Fibroblast of pulmonary artery (primary cell): ENCODE measurements at places on chromosomes 13 and 19.
A peak's percentile ranks its signal among the peaks of the same experiment; 100 is the strongest.

DNA sequence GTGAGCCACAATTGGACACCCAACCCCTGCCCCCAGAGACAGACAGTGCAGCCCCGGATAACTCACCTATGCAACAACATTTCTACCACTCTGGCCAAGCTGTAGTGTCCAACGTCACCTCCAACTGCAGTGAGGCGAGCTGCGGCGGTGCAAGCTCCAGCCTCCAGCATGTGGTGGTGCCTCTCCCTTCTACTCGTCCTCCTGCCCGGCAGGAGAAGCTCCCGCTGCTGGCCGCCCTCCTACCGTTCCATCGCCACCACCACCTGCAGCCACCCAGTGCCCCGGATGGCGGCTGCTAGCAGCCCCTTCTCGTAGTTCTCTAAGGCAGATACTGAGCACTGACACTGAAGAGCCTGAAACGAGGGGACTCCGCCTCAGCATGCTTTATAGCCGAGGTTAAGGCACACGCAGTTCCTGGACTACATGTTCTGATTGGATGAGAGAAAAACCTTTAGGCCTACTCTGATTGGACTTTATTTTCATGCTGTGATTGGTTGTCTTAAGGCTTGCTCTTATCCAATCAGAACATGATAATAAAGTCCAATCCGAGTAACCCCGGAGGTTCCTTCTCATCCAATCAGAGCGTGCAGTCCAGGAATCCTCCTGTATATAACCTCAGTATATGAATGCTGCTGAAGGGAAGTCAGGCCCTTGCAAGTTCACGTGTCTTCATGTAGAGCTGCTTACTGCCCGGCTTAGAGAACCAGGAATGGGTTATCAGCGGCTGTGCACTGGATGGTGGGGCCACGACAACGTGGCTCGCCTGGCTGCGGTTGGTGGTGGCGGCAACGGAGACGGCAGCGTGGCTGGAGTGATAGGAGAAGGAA lies 63.5 kb downstream of the TUBA3C start:
- DNase-seq, result no peak

- peak; percentile 82 for DNase-seq
These were observed 205.1 kb upstream of the STARD13 start for GRCh38 chr13:33490461-33491327.

GRCh38 chr19:35044317-35045117 lies 3.0 kb downstream of the HPN start:
- DNase-seq, result peak; percentile 71

DNA sequence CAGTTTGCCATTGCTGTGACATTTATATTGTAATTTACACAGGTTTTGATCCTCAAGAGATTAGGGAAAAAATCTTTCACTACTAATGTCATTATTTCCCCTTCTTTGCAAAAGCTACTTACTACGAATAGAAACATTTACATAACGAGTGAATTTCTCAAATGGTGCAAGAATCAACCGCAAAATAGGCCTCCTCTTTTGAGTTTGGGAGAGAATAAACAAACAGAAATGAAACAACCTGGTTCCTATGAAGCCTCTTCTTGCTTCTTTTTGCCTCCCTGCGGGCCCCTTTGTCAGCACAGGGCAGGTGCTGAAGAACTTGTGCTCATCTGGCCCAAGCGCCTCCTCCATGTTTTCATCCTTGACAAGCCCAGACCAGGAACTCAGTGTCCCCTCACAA lies 10.1 kb upstream of the GJA3 start:
- no peak for DNase-seq

GRCh38 chr13:113855012-113855921 lies 8.6 kb downstream of the GAS6 start:
- DNase-seq, result no peak

- DNase-seq, result no peak
These were observed 349 bp downstream of the BCL2L12 start for GRCh38 chr19:49666120-49666444.

- DNase-seq, result peak; percentile 88
These were observed 23.5 kb downstream of the KCTD15 start for GRCh38 chr19:33819880-33820781.

- no peak for DNase-seq
These were observed 218.8 kb downstream of the NBEA start for GRCh38 chr13:35160896-35161295.

DNA sequence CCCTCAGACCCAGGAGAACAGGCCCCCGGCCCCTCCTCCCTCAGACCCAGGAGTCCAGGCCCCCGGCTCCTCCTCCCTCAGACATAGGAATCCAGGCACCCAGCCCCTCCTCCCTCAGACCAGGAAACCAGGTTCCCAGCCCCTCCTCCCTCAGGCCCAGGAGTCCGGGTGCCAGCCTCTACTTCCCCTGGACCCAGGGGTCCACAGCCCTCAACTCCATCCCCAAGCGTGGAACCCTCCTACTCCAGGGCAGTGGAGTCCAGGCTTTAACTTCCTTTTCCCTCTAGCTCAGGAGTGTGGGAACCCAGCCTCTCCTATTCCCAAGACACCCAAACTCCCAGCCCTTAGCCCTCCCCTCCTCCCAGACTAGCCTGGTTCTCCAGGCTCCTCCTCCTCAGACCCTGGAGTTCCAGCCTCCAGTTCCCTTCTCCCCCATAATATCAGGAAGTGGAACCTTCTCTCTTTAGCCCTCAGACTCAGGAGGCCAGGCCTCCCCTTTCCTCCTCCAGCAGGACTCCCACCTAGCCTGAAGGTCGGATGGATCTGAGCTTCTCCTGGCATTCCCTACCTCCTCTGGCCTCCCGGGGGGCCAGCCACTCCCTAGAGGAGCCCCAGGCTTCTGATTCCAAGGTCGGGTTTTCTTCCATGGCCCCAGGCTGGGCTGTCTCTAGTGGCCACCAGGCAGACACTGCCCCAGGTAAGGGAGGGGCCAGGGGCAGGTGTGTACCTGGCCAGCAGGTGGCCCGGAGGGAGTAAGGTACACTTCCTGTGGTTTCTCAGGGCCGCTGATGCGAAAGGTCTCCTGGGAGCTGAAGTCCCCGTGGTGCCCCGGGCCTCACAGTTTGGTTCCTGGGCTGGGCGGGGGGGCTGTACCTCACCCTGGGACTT lies at the start of gene TMC4:
TMC4 (minus strand) TSS at position 690 of the 888 bp plus-strand sequence; CDS start at position 647, 43 bp downstream.
- DNase-seq, result no peak

GRCh38 chr13:71488201-71488600 lies 378.8 kb downstream of the DACH1 start:
- no peak for DNase-seq

DNA sequence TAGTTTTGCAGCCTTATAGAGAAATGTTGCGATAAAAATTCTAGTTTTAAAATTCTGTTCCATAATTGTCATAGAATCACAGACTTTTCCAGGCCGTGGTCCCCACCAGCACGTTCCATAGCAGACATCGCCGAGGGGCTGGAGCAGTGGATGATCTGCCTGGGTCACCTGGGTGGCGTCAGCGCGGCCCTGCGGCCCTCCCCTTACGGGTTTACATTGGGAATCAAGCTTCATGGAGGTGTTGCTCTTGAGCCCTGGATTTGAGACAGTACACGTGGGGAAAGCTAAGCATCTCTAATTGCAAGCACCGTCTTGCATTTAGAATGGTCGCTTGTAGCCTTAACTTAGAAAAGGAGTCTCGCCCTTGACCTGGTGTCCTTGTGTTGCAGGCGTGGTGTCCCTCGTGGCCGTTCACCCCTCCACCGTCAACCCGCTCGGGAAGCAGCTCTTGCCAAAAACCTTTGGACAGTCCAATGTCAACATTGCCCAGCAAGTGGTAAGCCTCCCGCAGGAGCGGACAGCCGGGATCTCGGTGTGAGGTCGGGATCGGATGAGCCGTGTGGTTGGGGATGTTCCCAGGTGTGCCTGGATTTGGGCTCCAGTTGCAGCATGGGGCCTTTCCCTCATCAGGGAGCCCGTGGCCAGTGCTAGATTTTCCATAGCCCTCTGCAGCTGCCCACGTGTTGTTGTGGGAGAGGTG lies 35.1 kb downstream of the ATP4B start:
- no peak for DNase-seq
